Activated CD4-positive, alpha-beta T cell treated with anti-CD3 and anti-CD28 coated beads, Interleukin-2, amount 50 U/mL, for 16 hours (primary cell): ENCODE measurements at places on chromosomes 2 and 18.

- no peak for DNase-seq
Observed at GRCh38 chr2:66273933-66274490, 160.9 kb upstream of the MEIS1 start.

GRCh38 chr18:80041424-80041823, 7.2 kb downstream of the RBFA start:
- peak; percentile 12 for DNase-seq

DNA sequence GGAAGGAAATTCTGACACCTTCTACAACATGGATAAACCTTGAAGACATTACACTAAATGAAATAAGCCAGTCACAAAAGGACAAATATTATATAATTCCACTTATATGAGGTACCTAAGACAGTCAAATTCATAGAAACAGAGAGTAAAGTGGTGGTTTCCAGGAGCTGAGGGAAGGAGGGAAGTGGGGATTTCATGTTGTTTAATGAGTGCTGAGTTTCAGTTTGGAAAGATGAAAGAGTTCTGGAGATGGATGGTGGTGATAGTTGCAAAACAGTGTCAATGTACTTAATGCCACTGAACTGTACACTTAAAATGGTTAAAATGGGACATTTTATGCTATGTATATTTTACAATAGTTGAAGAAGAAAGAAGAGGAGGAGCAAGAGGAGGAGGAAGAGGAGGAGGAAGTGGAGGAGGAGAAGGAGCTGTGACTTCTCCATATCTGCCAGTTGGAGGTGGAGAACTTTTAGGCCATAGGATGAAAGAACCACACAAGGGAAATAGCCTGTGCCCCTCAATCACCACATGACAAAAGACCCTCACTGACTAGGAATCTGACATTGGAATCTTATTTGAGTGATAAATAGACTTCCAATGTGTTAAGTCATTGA, 55.3 kb upstream of the LGALSL start:
- DNase-seq, result no peak

- DNase-seq, result no peak
Observed at GRCh38 chr2:238009563-238009962, 42.7 kb downstream of the UBE2F start.

DNA sequence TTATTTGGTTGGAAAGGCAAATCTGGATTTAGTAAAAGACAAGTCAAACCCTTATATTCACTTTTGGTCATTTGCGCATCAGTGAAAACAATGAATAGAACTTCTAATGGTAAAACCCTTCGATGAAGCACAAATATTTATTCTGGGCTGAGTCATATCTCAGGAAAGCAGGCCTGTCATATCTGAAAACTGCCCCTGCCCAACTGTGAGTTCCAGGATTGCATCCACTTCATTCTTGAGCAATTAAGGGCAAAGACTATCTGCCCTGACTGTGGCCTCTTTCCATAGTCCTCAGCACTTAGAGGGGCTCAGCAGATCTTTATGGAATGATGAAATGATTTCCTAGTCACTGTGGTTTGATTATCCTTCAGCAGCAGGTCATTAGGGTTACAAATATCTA, 795.2 kb upstream of the ID2 start:
- no peak for DNase-seq

- no peak for DNase-seq
Observed at GRCh38 chr2:71187589-71187988, 39.3 kb downstream of the PAIP2B start.

DNA sequence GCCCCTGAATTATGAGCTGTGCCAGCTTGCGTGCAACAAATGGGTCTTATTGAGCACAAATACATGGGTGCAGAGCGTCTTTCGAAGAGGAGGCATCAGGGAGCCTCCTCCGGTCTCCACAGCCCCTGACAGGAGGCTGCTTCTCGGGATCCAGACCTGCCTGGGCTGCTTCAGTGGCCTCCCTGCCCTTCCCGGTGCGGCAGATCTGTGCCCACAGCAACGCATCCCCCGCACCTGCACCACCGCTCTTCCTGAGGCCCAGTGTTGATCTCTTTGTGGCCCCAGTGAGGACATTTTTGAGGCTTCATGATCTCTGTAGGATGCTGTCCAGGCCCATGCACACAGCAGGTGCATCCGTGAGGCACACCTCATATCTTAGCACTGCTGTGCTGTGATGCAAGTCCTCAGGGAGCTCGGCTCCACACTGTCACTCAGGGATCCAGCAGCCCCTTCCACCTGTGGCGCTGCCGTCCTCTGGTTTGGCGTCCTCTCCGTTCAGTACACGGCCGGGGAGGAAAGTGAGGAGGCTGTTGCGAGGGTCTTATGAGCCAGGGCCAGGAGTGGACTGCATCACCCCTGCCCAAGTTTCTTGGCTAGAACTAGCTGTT, 17.4 kb downstream of the RTP5 start:
- DNase-seq, result no peak

DNA sequence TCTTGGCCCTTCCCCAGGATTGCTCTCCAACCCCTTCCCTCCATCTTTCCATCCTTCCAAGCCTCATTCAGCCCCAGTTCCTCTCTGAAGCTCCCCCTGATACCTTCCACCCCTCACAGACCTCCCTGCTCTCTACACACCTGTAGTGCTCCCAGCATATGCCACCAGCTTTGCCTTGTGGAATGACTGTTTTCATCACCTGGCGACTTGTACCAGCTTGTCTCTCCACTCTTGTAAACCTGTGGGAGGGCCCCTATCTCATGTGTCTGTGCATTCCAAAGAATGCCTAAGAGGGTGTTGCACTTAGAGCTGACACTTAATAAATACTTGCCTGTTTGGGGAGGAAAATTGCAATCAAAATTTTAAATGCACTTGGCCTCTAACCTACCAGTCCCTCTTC, 198.7 kb downstream of the BCL11A start:
- no peak for DNase-seq

GRCh38 chr18:25701821-25702220, 349.9 kb upstream of the ZNF521 start:
- no peak for DNase-seq

DNA sequence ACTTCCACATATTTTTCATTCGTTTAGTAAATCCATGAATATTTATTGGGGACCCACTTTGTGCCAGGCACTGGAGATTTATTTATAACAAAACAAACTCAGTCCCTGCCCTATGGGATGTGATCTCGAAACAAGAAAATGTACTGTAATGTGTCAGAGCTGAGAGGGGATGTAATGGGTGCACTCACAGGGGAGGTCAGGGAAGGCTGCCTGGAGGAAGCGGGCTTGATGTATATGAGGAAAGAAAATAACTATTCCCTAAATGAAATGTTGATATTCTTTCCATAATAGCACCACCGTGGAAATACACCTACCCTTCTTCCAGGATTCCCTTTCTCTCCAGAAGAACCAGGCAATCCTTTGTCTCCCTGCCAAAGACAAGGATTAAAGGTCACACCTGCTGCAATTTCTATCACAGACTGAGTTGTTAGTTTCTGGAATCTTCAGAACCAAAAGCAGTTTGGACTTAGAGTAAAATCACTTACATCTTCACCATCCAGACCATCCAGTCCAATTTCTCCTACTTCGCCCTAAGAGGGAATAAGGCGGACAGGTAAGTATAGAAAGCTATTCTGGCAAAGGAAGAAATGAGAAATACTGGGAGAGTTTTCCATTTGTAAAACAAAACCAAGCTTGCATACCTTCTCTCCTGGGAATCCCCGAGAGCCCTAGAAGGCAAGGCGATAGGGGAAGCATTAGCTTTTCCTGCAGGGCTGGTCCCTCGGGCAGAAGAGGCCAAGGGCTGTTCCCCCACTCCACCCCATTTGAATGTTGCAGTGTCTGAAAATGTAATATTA, 55.0 kb downstream of the COL6A3 start:
- DNase-seq, result no peak

GRCh38 chr18:61432590-61432989, 99.4 kb downstream of the CDH20 start:
- no peak for DNase-seq

- no peak for DNase-seq
Observed at GRCh38 chr18:50569930-50570329, 10.0 kb downstream of the MAPK4 start.

DNA sequence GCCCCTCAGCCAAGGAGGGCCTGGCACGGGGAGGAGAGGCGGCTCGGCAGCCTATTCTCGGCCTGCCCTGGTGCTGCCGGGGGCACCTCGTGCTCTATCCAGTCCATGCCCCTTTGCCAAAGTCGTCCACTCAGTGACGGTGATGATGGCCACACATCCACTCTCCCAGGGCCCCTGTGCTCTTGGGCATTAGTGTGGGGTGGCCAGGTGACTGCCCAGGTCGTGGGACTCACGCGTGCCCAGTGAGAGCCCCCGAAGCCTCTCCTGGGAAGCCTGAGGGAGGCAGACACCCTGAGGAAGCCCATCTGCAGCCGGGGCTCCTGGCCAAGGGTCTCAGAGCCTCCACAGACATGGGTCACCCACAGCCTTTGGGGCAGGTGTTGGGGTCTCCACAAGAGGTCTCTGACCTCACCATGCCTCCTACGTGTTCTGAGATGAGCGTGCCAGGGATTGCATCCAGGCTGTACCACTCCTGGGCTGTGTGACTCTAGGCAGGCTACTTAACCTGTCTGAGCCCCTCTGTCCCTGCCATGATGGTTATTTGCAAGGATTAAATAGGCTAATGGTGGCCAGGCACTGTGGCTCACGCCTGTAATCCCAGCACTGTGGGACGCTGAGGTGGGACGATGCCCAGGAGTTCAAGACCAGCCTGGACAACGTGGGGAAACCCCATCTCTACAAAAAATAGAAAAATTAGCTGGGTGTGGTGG, 12.9 kb downstream of the RAMP1 start:
- DNase-seq, result no peak

DNA sequence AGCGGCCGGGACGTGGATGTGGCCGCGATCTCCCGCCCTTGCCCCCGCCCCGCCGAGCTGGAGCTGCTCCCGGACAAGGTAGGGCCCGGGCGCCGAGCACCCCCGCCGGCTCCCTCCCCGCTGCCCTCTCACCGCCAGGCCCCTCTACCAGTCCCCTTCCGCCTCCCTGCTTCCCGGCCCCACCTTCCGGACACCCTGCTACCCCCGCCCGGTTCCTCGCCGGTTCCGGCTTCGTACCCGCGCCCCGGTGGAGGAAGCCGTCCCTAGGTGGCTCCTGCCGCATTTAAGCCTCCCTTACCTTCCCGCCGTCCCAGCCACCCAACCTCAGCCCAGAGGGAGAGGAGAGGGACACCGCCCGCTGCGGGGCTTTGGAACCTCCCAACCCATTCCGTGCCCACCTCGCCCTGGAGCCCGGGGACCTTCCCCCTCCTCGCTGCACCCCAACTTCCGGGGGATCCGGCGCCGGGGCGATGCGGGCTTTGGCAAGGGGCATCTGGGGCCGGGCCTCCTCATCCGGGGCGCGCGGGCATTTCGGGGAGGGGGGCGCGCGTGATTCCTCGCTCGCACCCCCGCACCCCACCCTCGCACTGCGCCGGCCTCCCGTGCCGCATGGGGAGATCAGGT, 475 bp downstream of the B3GNT2 start:
- peak; percentile 63 for DNase-seq

DNA sequence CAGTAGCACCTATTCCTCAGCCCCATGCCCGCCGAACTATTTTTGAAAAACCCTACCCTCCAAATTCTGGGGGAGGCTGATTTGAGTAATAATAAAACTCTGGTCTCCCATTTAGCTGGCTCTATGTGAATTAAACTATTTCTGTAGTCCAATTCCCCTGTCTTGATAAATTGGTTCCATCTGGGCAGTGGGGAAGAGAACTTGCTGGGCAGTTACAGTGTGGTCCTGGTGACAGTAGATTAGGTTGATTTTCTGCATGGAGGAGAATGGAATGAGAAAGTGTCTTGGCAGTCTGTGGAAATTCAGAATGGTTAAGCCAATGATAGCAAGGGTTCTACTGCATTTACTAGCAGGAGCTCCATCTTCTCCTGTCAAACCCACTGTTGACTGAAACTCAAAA, 95.0 kb downstream of the SPP2 start:
- no peak for DNase-seq

DNA sequence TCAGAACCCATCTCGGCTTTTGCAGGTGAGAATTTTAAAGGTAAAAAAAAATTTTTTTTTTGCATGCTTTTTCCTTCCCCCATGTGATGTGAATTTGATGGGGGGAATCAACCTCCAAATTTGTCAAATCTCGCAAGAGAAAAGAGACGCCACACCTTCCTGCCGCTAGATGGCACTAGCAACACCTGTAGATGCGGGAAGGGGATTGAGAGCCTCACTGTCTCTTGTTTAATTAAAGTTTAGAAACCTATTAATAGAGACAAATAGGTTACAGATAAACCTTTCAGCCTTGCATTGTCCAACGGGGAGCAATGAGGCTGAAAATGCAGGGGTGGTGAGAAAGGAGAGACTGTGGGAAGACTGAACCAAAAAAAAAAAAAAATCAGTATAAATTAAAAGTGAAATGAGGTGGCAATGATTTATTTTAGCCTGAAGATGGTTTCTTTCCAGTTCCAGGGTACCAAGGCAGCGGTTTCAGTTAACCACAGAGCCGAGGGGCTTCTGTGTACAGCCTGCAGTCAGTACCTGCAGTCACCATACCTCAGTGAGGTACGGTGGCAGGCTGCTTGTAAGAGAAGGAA, 84.6 kb downstream of the NRP2 start:
- DNase-seq, result peak; percentile 45

DNA sequence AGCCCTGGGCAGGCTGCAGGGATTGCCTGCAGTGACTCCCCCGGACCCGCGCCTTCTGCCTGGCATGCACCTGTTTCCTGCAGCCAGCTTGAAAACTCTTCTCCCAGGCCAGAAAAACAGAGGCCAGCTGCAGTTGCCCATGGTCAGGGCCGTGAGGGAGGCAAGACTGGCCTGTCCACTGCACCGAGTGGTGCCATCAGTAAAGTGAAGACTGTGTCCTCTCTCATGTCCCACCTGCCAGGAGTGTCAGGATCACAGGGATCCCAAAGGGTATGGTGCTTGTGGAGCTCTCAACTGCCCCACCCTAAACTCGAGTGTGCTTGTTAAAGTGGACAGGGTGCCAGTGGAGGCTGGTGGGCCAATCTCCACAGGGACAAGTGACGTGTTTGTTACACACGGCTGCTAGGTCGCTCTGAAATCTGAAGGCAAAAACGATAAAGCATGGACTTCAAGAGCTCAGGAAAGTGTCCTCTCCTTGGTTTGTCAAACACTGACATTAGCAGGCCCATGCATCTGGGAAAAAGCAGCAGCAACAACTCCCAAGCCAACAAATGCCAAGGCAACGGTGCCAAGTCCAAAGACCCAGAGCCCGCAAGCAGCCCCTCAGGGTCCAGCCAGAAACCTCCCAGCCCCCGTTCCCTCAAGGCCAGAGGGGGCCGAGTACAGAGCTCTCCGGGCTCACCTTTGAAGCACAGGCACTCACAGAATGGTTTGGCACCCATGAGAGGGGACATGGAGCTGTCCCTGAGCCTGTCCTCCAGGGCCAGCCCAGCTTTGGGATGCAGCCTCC, 213.2 kb downstream of the HDAC4 start:
- DNase-seq, result no peak

GRCh38 chr18:24014062-24014985, at the start of gene TTC39C:
Gene TTC39C, plus strand, starts transcription at chr18:24014754. Its CDS starts 118 bp downstream, at chr18:24014872.
- DNase-seq, result peak; percentile 86

GRCh38 chr18:12091538-12092141, 2.0 kb upstream of the ANKRD62 start:
- no peak for DNase-seq

DNA sequence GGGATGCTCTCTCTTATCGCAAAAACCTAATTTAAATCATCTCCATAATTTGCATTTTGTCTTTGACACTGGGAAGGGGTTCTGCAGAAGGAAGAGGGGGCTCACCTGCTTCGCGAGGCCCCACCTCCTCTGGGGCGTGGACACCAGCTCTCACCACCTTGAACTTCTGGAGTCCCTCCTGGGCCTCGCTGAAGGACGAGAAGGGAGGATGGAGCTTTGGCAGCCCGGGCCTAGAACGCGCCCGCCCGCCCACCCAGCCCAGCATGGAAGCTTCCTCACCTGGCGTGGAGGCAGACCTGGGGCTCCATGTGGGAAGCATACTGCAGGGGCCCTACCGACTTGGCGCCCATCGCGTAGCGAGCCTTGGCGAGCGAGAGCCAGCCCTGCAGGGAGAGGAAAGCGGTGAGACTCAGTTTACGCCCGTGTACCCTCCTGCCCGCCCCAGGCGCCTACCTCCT, 1.1 kb upstream of the IMP4 start:
- peak; percentile 18 for DNase-seq
